Stimulated activated CD8-positive, alpha-beta memory T cell treated with anti-CD3 and anti-CD28 coated beads, Interleukin-12 subunit alpha, Interleukin-12 subunit beta, amount 100 ng/mL, for 1 hour (primary cell): ENCODE measurements at places on chromosomes 5 and 9.

DNA sequence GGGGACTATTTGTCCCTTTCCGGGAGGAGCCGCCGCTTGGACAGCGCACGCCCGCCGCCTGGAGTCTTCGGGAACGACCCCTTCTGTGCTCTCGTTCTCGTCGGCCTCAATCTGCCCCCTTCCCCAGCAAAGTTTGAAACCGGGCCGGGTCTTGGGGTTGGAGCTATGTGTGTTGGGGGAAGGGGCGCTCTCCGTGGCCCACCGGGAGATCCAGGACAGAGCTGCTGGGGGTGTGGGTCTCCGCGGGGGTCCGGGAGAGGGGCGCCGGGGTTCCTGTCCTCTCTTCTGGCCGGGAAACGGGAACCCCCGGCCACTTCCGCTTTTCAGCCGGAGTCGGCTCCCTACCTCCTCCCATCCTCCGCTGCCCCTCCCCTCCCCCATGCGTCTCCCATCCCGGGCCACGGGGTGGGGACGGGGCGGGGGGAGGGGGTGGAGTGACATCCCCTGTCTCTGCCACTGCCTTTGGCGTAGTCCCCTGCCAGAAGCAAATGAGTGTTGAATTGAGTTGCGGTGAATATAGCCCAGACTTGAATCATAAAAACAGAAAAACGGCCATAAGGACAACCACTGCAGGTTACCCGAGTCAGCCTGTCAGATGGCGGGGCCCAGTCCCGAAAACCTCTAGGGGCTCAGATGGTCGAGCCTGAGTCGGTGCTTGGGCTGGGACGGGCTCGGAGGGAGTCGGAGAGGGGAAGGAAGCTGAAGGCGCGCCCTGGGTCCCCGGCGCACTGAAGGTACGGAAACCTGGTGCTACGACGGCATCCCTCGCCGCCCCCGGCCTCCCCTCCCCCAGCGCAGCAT lies 1.1 kb downstream of the CPLX2 start:
- DNase-seq, result no peak

DNA sequence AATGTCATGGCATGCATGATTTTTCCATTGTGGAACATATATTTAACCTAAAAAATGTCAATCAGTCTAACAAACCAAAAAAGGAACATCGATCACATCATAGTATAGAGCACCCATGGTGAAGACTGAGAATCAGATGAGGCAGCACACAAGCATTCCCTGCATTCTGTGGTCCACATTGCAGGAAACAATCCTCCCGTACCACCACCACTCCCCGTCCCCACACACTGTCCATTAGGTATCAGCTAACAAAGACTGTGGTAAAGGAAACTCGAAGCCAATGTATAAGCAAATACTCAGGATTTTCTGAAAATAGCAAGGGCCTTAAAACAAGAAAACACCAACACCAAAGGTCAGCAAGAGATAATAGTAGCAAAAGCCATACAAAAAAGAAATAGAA lies 1104.4 kb upstream of the SEMA6A start:
- no peak for DNase-seq

DNA sequence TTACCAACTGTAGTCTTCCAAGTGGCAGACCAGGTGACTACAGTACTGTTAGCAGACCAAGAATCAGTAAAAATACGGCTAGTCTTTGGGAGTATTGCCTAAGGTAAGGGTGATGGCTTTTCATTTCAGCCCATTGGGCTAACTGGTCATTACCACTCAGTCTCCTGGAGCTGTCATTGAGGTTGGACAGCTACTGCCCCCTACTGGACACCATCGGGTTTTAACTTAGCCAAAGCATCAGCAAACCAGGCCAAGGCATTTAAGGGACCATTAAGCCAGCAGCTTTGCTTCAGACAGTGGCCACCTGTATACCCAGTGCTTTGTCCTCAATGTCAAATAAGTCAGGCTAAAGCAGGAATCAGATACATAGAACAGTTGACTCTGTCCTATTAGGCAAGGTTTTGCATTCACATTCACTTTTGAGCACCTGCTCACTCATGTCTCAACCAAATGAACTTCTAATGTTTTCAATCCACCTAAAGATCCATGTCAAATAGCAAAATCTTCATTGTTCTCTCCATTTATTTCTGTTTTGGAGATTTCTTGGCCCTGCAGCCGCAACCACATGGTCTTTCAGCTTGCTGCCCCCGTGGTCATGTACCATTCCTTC lies 117.2 kb downstream of the INVS start:
- peak; percentile 42 for DNase-seq

- DNase-seq, result no peak
These were observed 39.9 kb downstream of the MOCS2 start for GRCh38 chr5:53069626-53070025.

- no peak for DNase-seq
These were observed 31.1 kb downstream of the RASA1 start for GRCh38 chr5:87298692-87299362.

- DNase-seq, result no peak
These were observed 147.6 kb upstream of the TRIM32 start for GRCh38 chr9:116539549-116539948.

DNA sequence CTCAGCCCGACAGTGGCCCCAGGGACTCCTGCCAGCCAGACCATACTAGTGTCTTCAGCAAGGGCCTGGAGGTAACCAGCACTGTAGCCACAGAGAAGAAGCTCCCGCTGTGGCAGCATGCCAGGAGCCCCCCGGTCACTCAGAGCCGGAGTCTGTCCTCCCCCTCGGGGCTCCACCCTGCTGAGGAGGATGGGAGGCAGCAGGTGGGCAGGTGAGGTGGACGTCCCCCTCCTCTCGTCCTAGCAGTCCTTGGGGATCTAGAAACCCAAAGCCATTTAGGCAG lies 28.0 kb upstream of the LRRC14B start:
- no peak for DNase-seq

- DNase-seq, result no peak
These were observed 226.6 kb upstream of the SLC24A2 start for GRCh38 chr9:20015427-20015931.
